ENCODE measurements at places on chromosomes 4 and X.
A peak's percentile ranks its signal among the peaks of the same experiment; 100 is the strongest.

- no peak for DNase-seq
Observed at GRCh38 chr4:152385551-152385950, 150.3 kb downstream of the FBXW7 start.

DNA sequence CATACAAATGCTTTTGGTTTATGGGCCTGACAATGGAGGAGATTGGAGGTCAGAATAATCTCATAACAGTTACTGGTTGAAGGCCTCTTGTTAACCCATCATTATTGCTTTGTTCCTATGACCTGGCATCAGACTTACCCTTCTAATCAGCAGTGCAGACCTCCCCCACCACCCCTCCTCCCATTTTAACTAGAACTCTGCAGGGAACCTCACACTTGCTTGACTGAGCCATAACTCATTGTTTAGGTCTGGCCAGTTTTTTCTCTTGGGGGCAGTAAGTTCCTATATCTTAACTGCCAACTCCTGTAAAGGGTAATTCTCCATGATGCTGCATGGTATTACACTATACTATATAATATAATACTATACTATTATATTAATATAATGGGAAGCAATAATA, 609.3 kb downstream of the IL1RAPL1 start:
- no peak for DNase-seq

GRCh38 chr4:82708982-82709381, 89.6 kb downstream of the SCD5 start:
- DNase-seq, result no peak

GRCh38 chr4:183968502-183968901, 63.4 kb downstream of the STOX2 start:
- no peak for DNase-seq

DNA sequence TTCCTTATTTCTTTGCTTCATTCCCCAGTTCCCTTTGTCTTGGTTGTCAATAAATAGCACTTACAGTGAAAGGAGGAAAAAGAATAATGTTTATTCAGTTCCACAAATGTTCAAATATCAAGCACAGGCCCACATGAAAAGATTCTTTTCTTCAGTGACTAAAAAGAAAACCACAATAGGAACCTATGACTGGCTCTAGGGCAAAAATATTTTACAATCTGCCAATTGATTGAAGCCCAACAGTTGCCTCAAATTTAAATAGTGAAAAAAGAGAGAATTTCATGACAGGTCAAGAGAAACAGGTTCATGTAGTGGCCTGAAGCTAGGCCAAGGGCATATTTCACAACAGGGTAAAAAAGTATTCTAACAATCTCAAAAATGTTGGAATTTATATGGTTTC, 553.8 kb downstream of the CENPC start:
- no peak for DNase-seq

- DNase-seq, result no peak
Observed at GRCh38 chr4:152687974-152688599, 8.3 kb upstream of the TMEM154 start.

- no peak for DNase-seq
Observed at GRCh38 chr4:165827018-165827417, 46.0 kb upstream of the TLL1 start.

GRCh38 chrX:55120761-55121358, 32.0 kb downstream of the PAGE2 start:
- DNase-seq, result no peak

- no peak for DNase-seq
Observed at GRCh38 chrX:39409246-39409917, 608.1 kb downstream of the MID1IP1 start.

GRCh38 chr4:69054578-69055200, 41.6 kb upstream of the UGT2B7 start:
- no peak for DNase-seq

DNA sequence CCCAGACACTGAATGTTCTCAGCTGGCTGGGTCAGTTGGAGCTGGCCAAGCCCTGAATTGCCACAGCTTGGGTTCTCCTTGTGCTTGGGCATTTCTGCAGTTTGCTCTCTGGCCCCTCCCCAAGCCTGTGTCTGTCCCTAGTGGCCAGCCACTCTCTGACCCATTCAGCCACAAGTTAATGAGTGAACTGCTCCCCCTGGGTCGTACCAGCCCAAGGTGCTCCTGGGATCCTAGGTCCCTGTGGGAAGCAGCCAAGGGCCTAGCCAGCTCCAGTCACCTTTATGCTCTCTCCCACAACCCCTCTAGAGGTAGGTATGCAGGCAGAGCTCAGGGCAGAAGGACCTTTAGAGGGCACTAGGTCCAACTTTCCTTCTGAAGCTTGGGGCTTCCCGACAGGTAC, 51.5 kb downstream of the STARD8 start:
- DNase-seq, result no peak

GRCh38 chr4:125837493-125838201, 522.9 kb downstream of the FAT4 start:
- no peak for DNase-seq

DNA sequence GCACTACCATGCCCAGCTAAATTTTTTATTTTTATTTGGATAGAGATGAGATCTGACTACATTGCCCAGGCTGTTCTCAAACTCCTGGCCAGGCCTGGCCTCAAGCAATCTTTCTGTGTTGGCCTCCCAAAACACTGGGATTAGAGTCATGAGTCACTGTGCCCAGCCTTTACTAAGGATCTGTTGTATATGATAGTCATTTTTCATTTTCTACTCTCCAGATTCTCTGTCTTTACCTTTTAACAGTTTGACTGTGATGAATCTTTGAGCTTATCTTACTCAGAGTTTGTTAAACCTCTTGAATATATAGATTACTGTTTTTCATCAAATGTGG, 161.8 kb downstream of the FNIP2 start:
- no peak for DNase-seq

DNA sequence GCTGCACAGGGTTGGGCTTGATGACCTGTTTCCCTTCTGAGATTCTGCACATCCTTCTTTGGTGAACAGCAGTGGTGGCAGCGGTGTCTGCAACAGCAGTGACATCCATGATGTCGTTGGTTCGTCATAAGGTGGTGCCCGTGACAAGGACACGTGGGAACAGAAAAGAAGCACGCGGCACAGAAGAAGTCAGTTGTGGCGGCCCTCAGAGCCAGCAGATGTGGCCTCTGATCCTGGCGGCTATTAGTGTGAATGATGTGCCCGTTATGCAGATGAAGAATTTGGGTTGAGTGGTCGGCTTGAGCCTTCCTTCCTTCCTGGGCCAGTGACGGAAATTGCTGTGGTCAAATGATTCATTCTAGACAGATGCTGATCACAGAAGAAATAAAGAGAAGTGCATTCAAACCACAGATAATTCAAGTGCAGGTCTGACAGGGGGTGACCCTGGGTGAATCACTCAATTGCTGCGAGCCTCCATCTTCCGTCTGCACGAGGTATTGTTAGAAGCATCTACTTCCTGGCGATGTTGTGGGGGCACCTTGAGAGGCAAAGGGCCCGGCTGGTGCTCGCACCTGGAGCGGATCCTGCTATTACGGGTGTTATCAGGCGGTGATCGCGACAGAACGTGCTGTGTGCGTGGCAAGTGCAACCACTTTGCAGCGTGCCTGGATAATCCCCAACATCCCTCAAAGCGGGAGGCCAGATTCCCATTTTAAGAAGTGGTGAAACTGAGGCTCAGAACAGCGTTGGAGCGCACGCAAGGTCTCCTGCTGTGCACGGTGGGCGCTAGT, 215.2 kb upstream of the PSAPL1 start:
- no peak for DNase-seq

DNA sequence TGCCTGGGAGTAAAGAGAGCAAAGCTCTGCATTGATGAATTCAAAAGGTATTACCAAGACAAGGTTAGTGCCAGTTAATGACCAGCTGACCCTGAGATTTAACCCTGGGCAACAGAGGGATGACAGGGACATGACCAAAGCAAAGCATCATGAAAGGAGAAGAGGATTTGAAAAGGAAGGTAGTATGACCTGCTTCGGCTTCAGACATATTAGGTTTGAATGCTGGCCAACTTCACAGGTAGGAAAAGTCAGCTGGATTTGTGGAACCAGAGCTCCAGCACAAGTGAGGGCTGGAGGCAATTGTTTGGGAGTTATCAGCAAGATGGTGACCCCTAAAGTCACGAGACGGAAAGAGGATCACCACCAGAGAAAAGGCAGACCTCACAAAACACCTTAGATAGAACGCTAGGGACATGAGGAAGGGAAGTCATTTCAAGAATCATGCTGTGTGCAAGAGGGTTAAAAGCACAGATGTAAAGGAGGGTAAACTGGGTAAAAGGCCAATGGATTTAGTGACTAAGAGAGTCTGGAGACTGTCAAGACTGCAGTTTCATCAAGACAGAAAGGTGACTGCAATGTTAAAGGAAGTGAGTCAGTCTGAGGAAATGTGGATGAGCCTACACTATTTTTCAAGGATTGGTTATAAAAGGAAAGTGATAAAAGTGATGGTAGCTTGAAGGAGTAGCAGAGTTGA, 45.6 kb downstream of the SH3RF1 start:
- no peak for DNase-seq

GRCh38 chr4:33189169-33189568, 2469.0 kb downstream of the PCDH7 start:
- DNase-seq, result no peak

GRCh38 chr4:151628001-151628608, 132.7 kb downstream of the GATB start:
- no peak for DNase-seq

DNA sequence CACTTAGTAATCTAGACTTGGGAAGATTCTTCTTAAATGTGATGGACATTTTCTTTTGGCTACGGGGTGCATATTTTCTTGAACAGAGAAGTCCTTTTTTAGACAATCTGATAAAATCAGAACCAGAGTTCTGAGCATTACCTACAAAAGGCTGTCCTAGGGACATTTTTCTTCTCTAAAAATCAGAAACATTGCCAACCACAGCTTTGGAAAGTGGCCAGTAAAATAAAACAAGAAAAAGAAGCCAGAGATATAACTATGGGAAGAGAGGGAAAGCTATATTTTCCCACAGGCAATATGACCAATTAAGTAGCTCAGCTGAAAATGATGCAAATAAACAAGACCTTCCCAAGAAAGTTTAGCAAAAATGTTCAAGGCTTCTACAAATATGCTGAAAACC, 55.9 kb downstream of the MXRA5 start:
- no peak for DNase-seq

DNA sequence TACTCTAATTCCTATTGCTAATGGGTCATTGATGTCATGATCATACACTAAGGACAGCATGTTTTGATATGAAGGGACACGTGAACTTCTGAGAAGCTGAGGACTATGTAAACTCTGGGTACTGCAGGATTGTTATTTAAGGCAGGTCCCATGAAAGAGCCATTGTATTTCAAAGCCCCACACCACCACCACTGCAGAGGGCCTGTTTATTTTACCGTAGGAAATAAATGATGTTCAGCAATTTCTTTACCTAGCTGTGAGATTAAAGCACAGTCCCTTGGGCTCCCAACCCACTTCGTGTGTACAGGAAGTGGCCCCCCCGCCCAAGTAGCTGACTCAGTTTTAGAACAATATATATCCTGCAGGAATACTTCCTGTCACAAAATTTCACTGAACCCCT, 89.8 kb upstream of the ACSL4 start:
- no peak for DNase-seq

- peak; percentile 12 for DNase-seq
Observed at GRCh38 chr4:119493886-119494285, 134.7 kb downstream of the PDE5A start.

GRCh38 chr4:14125375-14126129, 498.0 kb upstream of the BOD1L1 start:
- no peak for DNase-seq

- no peak for DNase-seq
Observed at GRCh38 chr4:184856277-184856609, 30.5 kb upstream of the ACSL1 start.

GRCh38 chrX:139801397-139801813, 93.4 kb upstream of the MCF2 start:
- no peak for DNase-seq

DNA sequence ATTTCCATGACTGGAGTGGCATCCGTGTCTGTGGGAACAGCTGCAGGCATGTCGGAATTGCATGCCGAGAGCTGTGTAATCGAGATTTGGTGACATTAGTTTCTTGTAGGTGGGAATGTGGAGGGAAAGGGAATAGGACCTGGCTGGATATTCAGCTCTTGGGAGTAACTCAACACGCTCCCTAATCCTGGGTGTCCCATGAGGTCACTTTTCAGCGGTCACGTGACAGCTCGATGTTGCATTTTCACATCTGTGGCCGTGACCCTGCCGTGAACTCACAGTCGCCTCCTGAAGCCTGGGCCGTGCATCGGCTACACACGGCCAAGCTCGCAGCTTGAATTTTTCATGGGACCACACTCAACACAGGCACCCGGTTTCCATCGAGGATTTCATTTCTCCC, 25.8 kb upstream of the PSAPL1 start:
- no peak for DNase-seq

DNA sequence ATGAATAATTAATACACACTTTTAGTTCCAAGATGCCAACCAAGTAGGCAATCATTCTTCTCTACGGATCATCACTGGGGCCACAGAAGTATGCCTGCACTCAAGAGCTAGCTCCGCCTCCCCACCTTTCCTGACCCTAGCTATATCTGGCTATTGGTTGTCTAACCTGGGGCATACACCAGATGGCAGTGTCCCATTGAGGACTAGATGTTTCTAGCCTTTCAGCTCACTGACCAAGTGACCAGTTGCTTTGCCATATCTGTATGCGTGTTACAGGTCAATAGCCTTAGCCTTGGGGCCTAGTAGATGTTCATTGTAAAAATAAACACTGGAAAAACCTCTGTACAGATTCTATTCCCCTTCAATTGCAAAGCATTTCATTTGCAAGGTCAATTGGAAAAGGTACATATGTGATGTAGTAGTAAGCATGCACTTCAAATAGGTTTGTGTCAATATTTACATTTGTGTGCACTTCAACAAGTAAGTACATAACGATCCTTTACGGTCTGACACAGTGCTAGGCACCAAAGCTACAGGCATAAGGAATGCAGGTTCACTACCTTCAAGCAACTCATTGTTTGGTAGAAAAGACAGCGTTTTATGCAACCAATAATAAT, 521.7 kb downstream of the PPARGC1A start:
- peak; percentile 12 for DNase-seq

GRCh38 chrX:3522101-3522650, 175.7 kb upstream of the MXRA5 start:
- no peak for DNase-seq

DNA sequence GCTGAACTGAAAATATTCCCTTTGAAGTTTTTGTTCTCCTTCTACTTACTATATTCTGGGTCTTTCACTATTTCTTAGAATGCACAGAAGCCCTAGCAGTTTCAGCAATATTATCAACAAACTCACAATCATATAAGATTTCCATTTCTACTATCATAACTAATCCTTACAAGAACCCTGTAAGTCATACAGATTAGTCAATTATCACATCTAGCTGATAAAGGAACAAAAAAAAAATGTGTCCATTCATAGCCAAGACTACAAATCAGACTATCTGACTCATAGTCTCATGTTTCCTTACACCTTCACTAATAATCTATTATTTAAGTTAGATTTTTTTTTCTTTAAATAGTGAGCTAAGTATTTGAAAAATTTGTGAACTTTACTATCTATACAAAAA, 72.5 kb downstream of the LRBA start:
- no peak for DNase-seq

Measured in NCI-H1092 treated with DMSO at 0.1 percent for 48 hours (cell line).